Thymus (tissue), 14 donors: ENCODE measurements at places on chromosomes 4 and X. TPM values are rescaled to one million over a fixed set of nuclear protein-coding genes. Genes with fewer than 3 reads are reported as not detected.

The QRFPR gene
- polyA plus RNA-seq = 0.09 TPM

DNA sequence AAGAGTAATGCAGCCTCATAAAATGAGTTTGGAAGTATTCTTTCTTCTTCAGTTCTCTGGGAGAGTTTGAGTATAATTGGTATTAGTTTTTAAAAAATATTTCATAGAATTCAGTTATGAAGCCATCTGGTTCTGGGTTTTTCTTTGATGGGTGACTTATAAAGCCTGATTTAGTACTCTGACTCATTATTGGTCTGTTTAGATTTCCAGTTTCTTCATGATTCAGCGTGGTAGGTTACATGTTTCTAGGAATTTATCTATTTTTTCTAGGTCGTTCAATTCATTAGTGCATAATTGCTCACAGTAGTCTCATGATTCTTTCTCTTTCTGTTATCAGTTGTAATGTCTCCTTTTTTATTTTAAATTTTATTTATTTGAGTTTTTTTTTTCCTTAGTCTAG lies 111.2 kb downstream of the CEP44 start:
- DNase-seq = no peak
- no peaks in the 10 kb centered on the region for H3K4me1 ChIP-seq
- H3K4me3 ChIP-seq = no peak overlapping the region
- H3K27ac ChIP-seq = no peak overlapping the region
- no peaks in the 10 kb centered on the region for H3K36me3 ChIP-seq

DNA sequence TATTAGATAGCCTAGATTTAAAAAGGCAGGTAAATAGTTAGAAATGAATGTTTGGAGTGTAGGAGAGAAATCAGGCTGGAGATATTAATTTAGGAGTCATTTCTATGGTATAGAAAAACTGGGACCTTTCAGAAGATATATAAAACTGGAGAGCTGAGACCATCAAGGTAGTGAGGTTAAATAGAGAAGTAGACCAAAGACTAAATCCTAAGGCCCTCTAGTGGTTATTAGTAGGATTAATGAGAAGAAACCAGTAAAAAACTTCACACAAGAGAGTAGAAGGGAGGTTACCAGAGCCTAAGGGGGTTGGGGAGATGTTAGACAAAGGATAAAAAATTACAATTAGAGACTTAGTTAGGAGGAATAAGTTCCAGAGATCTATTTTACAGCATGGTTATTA lies 351.0 kb upstream of the SPANXN1 start:
- DNase-seq = no peak
- H3K36me3 ChIP-seq = no peaks in the 10 kb centered on the region
- H3K4me1 ChIP-seq = no peaks in the 10 kb centered on the region
- no peak overlapping the region for H3K4me3 ChIP-seq
- no peaks in the 10 kb centered on the region for H3K27me3 ChIP-seq
- no peak overlapping the region for H3K27ac ChIP-seq

- no peak overlapping the region for H3K27ac ChIP-seq
- DNase-seq = no peak
- no peaks in the 10 kb centered on the region for H3K36me3 ChIP-seq
- no peak overlapping the region for H3K4me3 ChIP-seq
- no peaks in the 10 kb centered on the region for H3K4me1 ChIP-seq
- H3K27me3 ChIP-seq = no peaks in the 10 kb centered on the region
Measured at GRCh38 chr4:26171501-26171900, 149.3 kb upstream of the RBPJ start.

GRCh38 chrX:95076449-95076848 lies 1402.4 kb downstream of the FAM133A start:
- H3K27ac ChIP-seq = no peak overlapping the region
- H3K4me3 ChIP-seq = no peak overlapping the region
- H3K4me1 ChIP-seq = no peaks in the 10 kb centered on the region
- H3K27me3 ChIP-seq = no peaks in the 10 kb centered on the region
- H3K36me3 ChIP-seq = no peaks in the 10 kb centered on the region
- DNase-seq = no peak

GRCh38 chr4:121736735-121737351 lies 28.1 kb downstream of the SMIM43 start:
- no peaks in the 10 kb centered on the region for H3K36me3 ChIP-seq
- no peak overlapping the region for H3K4me3 ChIP-seq
- peaks cover 6% of the 10 kb centered on the region for H3K27me3 ChIP-seq
- H3K4me1 ChIP-seq = no peaks in the 10 kb centered on the region
- H3K27ac ChIP-seq = no peak overlapping the region
